ENCODE measurements at places on chromosomes 7 and 10. TPM values are rescaled to one million over a fixed set of nuclear protein-coding genes. Genes with fewer than 3 reads are reported as not detected.

DNA sequence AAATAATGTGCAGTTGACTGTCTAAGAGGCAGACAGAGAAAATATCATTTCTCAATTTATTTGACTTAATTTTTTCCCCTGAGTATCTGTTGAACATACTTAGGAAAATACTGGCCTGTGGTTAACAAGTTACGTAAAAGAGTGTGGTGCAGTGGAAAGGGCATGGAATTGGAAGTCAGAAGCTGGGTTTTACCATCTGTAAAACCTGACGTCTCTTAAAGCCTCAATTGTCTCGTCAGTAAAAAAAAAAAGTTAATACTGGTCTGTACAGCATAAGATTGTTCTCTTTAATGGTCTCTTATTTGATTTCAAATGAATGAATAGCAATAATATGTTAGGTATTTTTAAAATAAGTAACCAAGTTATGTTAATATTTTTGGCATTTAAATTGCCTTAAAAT is 67.8 kb downstream of the PHTF2 start:
- no peaks in the 10 kb centered on the region for H3K27me3 ChIP-seq
- no peak for DNase-seq
- H3K4me3 ChIP-seq = no peak overlapping the region
- H3K36me3 ChIP-seq = peaks cover 10% of the 10 kb centered on the region
- peaks cover 4% of the 10 kb centered on the region for H3K4me1 ChIP-seq

- no peak overlapping the region for H3K27ac ChIP-seq
- H3K27me3 ChIP-seq = no peaks in the 10 kb centered on the region
- no peak for DNase-seq
- peaks cover 32% of the 10 kb centered on the region for H3K36me3 ChIP-seq
- H3K4me1 ChIP-seq = no peaks in the 10 kb centered on the region
Observed at GRCh38 chr7:107194052-107194451, 25.2 kb downstream of the HBP1 start.

GRCh38 chr7:37901236-37901827 is 15.3 kb downstream of the SFRP4 start:
- no peaks in the 10 kb centered on the region for H3K36me3 ChIP-seq
- peaks cover 10% of the 10 kb centered on the region for H3K27me3 ChIP-seq
- peak overlapping the region; percentile 52 for H3K27ac ChIP-seq
- H3K4me3 ChIP-seq = no peak overlapping the region
- H3K4me1 ChIP-seq = no peaks in the 10 kb centered on the region

DNA sequence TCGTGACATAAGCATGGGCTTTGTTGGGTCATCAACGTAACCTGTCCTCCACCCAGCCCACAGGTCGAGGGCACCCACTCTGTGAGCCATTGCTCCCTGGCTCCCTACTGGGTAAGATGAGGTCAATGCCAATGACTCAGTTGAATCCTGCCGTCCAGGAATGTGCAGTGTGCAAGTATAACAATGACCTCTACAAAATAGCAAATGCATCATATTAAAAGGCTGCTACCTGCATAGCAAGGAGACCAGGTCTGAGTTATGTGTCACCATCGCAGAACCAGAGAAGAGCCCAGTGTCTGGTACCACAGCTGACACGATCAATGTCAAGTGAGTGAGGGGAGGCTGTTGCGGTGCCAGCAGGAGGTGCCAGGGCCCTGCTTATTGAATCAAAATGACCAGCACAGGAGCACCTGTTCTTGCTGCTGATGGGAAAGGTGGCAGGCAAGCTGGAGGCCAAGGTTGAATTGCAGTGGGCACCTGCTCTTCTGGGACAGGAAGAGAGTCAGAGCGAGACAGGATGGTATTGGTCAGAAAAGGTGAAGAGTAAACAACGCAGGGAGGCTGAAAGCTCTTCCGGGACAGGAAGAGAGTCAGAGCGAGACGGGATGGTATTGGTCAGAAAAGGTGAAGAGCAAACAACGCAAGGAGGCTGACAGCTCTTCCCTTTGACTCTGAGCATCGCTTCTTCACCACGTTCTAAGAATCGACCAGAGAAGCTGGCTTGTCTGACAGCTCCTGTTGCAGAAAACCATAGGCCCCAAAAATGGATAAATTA is 108.7 kb upstream of the ADAM12 start:
- H3K4me1 ChIP-seq = no peaks in the 10 kb centered on the region
- no peaks in the 10 kb centered on the region for H3K36me3 ChIP-seq
- H3K27me3 ChIP-seq = no peaks in the 10 kb centered on the region
- no peak overlapping the region for H3K27ac ChIP-seq
- no peak for DNase-seq
- H3K4me3 ChIP-seq = no peak overlapping the region

The MBL2 gene
- total RNA-seq = not detected

- H3K27me3 ChIP-seq = peaks cover 16% of the 10 kb centered on the region
- peaks cover 7% of the 10 kb centered on the region for H3K4me1 ChIP-seq
- H3K36me3 ChIP-seq = no peaks in the 10 kb centered on the region
- no peak overlapping the region for H3K4me3 ChIP-seq
- DNase-seq = no peak
- no peak overlapping the region for H3K27ac ChIP-seq
Observed at GRCh38 chr7:5584096-5584495, 160.5 kb upstream of the TNRC18 start.

The ACTR3C gene
- total RNA-seq = 7.9 TPM

DNA sequence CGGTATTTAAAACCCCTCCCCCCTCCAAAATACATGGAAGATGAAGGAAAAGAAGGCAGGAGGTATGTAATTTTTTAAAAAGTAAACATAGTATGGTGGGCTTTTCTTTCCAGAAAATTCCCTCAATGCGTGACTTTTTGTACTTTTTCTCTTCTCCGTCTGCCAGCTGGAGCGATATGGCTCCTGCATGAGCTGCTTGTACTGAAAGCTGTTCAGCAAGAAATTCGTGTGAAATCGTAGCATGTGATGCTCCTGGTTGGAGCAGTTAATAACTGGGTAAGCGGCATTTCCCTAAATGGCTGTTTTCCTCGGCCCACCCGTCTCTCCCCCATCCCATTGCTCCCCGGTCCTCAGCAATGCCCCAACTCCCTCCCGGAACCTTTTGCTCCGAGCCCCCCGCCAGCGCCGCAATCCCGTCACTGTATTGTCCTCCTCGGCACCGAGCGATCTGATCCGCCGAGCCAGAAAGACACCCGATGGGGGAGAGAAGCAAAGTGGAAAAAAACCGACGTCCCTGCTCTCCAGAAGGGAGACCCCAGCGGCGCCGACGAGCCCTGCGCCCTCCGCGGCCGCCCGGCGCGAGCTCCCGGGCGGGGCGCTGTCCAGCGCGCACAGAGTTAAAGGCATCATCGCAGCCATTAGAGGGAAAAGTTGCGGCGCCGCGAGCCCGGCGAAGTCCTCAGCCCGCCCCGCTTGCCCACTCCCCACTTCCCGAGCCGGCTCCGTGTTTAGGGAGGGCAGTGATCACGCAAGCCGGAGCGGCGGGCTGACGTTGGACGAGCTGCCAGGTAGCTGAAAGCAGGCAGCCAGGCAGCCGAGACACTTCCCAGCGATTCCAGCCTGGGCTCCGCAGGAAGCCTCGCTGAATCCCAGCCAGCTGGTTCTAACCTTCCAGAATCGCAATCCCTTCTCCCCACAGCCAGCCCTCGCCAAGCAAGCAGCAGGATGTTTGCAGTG is at the start of gene VSTM2A:
VSTM2A (plus strand) TSS at position 707 of the 957 bp plus-strand sequence. CDS start 356 bp downstream, outside the sequence.
- H3K27me3 ChIP-seq = peaks cover 37% of the 10 kb centered on the region
- DNase-seq = no peak
- no peaks in the 10 kb centered on the region for H3K4me1 ChIP-seq
- no peak within 1 kb of the TSS for H3K27ac ChIP-seq
- H3K4me3 ChIP-seq = no peak within 1 kb of the TSS

The HKDC1 gene
- 0.09 TPM for total RNA-seq

The TMEM184A gene
- not detected for total RNA-seq

DNA sequence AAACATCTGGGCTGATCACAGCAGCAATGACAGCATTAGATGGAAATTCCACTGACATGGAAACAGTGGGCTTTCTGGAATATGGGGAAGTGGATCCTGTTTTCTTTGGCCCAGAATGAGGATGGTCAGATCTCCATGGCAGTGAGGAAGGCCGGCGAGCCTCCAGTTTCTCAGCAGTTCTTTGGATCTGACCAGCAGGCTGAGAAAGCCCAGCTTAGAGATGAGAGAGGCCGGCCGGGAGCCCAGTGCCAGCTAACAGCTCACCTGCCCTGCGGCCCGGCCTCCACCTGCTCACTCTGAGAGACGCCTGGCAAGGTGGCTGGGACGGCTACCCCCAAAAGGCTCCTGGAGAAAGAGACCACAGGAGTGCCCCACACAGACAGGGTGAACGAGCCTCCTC is 24.2 kb downstream of the GPER1 start:
- no peak overlapping the region for H3K27ac ChIP-seq
- no peaks in the 10 kb centered on the region for H3K27me3 ChIP-seq
- no peaks in the 10 kb centered on the region for H3K4me1 ChIP-seq
- DNase-seq = no peak
- no peak overlapping the region for H3K4me3 ChIP-seq
- H3K36me3 ChIP-seq = no peaks in the 10 kb centered on the region

- H3K4me1 ChIP-seq = no peaks in the 10 kb centered on the region
- H3K36me3 ChIP-seq = no peaks in the 10 kb centered on the region
Observed at GRCh38 chr10:27383595-27384542, 120.2 kb upstream of the RAB18 start.

- no peaks in the 10 kb centered on the region for H3K4me1 ChIP-seq
- DNase-seq = no peak
- H3K36me3 ChIP-seq = no peaks in the 10 kb centered on the region
- H3K4me3 ChIP-seq = no peak overlapping the region
Observed at GRCh38 chr10:52526251-52526823, 212.3 kb downstream of the DKK1 start.

- no peaks in the 10 kb centered on the region for H3K4me1 ChIP-seq
- DNase-seq = no peak
- H3K4me3 ChIP-seq = no peak overlapping the region
- H3K36me3 ChIP-seq = no peaks in the 10 kb centered on the region
- H3K27me3 ChIP-seq = no peaks in the 10 kb centered on the region
Observed at GRCh38 chr10:68537796-68538195, 10.5 kb upstream of the SLC25A16 start.

GRCh38 chr10:71454347-71454746 is 57.6 kb downstream of the CDH23 start:
- no peaks in the 10 kb centered on the region for H3K27me3 ChIP-seq
- H3K36me3 ChIP-seq = no peaks in the 10 kb centered on the region
- H3K4me3 ChIP-seq = no peak overlapping the region
- DNase-seq = no peak
- H3K4me1 ChIP-seq = no peaks in the 10 kb centered on the region
- no peak overlapping the region for H3K27ac ChIP-seq

DNA sequence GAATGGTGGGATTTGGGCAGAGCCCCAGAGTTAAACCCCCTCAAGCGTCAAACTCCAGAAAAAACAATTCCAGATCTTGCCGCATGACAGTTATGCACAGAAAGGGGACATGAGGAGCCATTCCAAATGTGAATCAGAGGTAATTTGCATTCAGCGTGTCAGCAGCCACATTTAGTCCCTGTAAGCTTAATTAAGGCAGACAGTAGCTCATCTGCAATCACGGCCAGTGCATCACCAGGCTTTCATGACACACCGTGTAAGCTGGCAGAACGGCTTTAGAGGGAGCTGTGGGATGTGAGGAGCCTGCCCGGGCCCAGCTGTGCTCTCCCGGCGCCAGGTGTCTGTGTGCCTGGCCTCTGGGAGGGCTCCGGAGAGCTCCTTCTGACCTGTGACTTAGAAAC is 18.7 kb upstream of the PRKAG2 start:
- peaks cover 7% of the 10 kb centered on the region for H3K27me3 ChIP-seq
- no peak overlapping the region for H3K4me3 ChIP-seq
- no peaks in the 10 kb centered on the region for H3K4me1 ChIP-seq
- H3K27ac ChIP-seq = no peak overlapping the region
- H3K36me3 ChIP-seq = no peaks in the 10 kb centered on the region

- no peaks in the 10 kb centered on the region for H3K36me3 ChIP-seq
- H3K4me3 ChIP-seq = no peak overlapping the region
- no peaks in the 10 kb centered on the region for H3K4me1 ChIP-seq
- H3K27me3 ChIP-seq = no peaks in the 10 kb centered on the region
- H3K27ac ChIP-seq = no peak overlapping the region
Observed at GRCh38 chr7:54722026-54722425, 37.0 kb downstream of the SEC61G start.

DNA sequence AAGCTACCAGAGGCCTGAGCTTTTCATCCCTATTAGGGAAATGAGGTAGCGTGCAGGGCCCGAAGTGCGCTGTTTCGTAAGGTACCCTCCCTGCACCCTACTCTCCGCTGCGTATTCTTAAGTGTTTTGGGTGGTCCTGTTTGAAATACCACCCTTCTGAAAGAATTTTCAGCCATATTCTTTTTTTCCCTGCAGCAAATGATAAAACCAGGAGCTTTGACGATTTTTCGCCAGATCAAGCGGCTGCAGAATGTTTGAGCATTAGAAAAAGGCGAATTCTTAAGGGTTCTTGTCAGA is 1.2 kb downstream of the RSBN1L start:
- H3K36me3 ChIP-seq = peaks cover 28% of the 10 kb centered on the region
- H3K27ac ChIP-seq = peak overlapping the region; percentile 84
- peak overlapping the region; percentile 93 for H3K4me3 ChIP-seq
- no peaks in the 10 kb centered on the region for H3K27me3 ChIP-seq

- no peaks in the 10 kb centered on the region for H3K4me1 ChIP-seq
- no peak overlapping the region for H3K27ac ChIP-seq
- H3K27me3 ChIP-seq = peaks cover 5% of the 10 kb centered on the region
- H3K4me3 ChIP-seq = no peak overlapping the region
Observed at GRCh38 chr7:112144284-112145059, 61.7 kb downstream of the DOCK4 start.

DNA sequence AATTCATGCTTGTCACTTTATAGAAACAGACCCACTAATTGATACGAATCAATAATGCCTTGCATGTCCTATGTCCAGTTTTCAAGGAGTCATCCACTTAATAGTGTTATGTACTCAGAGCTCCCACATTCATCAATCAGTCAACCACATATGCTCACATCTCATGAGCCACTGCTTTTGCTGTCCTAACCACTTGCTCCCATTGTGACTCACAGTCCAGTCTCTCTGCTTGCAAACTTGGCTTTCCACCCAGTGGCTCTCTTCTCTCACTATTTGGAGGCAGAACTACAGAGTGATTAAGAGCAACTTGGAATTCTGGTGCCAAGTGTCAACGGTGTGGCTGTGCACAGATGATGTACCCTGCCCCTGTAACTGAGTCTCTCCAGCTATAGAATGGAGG is 166.0 kb downstream of the SNX13 start:
- H3K4me1 ChIP-seq = peaks cover 5% of the 10 kb centered on the region
- H3K27ac ChIP-seq = no peak overlapping the region
- no peak for DNase-seq
- peaks cover 3% of the 10 kb centered on the region for H3K27me3 ChIP-seq

The ZNF22 gene
- 26.7 TPM for total RNA-seq
